Breast epithelium (tissue), 4 donors: ENCODE measurements at places on chromosomes 6 and 20.

DNA sequence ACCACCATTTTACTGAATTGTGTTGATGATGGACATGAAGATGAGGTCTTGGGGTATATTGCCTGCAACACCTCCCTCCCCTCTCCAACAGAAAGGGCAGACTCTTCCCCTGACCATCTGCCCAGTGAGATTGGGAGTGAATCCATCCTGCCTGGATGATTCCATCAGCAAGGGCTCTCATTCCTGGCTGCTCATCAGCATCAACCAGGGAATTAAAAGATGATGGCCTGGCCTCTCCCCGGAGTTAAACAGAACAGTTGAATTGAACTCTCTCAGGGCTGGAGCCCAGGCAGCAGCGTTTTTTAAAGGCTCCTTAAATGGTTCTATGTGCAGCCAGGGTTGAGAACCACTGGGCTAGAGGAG is 14.6 kb upstream of the MRPS18A start:
- DNase-seq: no peak

- no peak for DNase-seq
These were observed 116.2 kb upstream of the PRL start for GRCh38 chr6:22412994-22413393.

DNA sequence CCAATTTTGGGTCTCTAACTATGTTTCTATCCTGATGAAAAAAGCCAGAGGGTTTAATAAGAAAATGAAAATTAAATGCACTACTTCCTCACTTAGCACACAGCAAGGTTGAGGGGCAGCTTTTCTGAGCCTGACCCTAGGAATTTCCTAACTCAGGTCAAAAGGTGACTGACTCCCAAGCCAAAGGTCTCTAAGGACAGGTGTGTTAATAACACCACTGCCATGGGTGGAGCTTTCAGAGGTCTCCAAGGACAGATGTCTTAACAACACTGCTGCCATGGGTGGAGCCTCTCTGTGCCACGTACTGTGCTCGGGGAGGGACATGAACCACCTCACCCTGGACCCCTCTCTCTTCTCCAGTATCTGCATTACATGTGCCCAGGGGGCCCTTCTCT is 339.2 kb downstream of the PRKN start:
- DNase-seq: no peak

- DNase-seq: no peak
These were observed 12.1 kb downstream of the TRAPPC3L start for GRCh38 chr6:116533233-116533957.

- no peak for DNase-seq
These were observed 128.2 kb upstream of the BEND3 start for GRCh38 chr6:107243471-107243870.

DNA sequence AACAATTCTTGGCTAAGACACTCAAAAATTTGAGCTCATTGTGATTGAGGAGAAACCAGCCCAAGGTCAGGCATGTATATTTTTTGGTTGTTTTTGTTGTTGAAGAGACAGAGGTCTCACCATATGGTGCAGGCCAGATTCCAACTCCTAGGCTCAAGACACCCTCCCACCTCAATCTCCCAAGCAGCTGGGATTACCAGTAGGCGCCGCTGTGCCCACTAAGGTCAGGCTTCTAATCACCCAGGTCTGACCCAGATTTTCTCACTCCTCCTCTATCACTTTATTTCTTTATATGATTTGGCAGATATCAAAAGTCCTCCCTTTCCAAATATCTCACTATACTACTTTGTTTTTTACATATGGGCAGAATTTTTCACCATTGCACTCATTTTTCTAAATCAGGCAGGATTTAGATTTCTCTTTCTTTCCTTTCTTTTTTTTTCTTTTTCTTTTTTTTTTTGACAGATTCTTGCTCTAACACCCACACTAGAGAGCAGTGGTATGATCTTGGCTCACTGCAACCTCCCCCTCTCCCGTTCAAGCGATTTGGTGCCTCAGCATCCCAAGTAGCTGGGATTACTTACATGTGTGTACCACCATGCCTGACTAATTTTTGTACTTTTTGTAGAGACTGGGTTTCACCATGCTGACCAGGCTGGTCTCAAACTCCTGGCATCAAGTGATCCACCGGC is 1.7 kb upstream of the C6orf141 start:
- no peak for DNase-seq

DNA sequence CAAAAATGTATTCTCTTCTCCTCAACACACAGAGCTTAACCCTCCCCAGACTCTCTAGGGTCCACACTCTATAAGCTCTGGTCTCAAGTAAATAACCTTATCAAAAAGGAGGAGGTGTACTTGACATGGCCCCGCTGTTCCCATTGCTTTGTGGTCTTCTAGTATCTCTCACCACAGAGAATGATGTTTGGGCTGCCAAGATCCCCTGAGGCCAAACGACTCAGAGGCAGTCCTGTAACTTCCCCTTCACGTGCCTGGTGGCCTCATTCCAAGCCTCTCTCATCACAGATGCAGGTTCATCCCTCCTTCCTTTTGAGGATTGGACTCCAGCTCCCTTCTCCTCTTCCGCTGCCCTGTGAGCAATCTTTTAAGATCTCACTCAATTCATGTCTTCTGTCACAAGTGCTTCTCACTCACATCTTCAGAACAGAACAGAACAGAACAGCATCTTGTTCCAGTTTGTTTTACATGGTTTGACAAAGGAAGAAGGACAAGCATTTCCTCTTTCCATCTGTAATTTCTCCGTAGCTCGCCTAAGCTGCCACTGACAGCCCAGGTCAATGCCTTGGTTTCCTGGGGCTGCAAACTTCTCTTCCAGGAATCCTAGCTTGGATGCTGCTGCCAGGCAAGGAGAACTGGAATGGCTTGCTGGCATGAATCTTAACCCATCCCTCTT is 541.5 kb downstream of the CD83 start:
- no peak for DNase-seq

DNA sequence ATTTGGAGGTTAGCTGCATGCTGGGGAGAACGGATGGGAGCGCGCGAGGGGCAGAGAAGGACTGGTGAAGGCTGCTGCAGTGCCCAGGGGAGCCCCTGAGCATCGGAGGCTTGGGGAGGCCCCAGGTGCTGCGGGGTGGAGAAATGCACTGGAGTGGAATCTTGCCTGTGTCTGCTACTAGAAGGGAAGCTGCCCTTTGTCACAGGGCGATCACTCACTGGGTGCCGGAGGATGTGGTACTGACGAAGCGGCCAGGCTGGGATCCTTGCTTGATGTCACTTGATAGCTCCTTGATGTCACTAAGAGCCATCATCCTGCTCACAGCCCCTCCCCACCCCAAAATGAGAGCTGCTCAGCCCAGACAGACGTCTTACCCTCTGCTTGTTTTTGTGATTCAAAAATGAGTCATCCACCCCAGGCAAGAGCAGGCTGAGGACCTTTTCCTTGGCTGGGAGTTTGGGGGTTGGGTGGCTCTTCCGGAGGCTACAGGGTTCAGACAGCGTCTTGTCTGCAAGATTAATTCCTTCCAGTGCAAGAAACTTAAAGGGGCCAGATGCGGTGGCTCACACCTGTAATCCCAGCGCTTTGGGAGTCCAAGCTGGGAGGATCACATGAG is 62.6 kb upstream of the PMEPA1 start:
- DNase-seq: no peak

GRCh38 chr6:2353412-2354137 is 108.2 kb upstream of the GMDS start:
- DNase-seq: peak; percentile 63

GRCh38 chr6:133339543-133340384 is 98.6 kb downstream of the EYA4 start:
- no peak for DNase-seq

DNA sequence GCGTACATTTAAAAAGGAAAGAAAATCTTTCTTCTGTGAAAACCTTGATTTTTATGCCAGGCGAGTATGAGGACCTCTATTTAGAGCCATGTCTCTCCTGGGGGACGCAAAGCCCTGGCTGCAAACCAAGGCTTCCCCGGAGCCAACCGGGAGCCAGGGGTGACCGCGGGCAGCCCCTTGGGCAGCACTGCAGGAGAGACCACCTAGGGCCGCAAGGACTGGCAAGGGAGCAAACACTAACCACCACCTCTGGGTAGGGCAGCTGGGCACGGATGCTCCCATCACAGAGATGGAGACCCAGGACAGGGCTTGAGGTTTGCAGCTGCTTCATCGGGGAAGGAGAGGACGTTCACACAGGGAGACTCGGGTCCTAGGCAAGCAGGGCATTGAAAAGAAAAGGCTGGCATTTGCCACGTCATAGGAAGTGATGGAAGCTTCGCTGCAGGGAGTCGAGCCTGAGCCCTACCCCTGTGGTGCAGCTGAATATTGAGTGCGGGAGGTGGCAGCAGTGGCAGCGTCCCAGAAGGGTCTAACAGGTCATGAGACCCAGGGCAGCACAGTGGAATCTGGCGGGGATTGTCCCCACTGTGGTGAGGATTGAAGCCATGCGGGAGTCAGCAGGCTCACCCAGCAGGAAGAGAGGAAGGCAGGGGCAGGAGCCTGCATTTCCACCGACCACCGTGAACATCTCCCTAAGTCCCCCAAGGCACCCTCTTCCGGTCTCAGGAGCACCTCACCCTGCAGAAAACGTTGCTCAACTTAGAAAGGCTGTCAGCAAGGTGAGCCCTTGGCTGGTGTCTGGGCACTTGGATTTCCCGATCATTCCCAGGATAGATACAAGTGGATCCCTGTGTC is 156.2 kb upstream of the CST7 start:
- no peak for DNase-seq

GRCh38 chr6:20610636-20611370 is 76.5 kb downstream of the CDKAL1 start:
- no peak for DNase-seq

GRCh38 chr20:11677428-11677827 is 240.3 kb upstream of the BTBD3 start:
- DNase-seq: no peak

DNA sequence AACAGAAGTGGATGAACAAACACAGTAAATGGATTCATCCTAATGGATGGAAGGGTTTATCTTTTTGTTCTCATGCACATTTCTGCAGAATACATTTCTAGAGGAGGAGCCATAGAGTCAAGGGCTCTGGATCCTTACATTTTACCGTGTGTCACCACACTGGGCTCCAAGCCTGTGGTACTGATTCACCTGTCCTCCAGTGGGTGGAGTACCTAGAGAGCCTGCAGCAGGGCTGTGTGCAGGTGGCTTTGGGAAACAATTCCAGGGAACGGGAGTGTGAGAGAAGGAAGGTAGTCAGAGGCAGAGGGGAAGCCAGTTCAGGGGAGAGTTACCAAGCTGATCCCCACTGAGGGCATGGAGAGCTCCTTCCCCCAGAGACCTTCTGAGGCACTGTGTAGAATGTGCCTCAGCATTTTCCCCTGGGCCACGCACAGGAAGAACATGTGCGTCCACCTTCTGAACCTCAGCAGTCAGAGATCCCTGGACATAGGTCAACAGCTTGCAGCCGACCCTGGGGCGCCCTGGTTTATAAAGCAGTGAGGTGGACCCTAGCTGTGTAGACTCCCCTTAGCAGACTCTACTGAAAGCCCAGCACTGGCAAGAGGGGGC is 85.3 kb upstream of the SLC22A23 start:
- no peak for DNase-seq

- DNase-seq: no peak
These were observed 135.0 kb downstream of the FOXA2 start for GRCh38 chr20:22449188-22449973.

- DNase-seq: peak; percentile 87
These were observed 97.5 kb downstream of the PSMG4 start for GRCh38 chr6:3356056-3356823.

DNA sequence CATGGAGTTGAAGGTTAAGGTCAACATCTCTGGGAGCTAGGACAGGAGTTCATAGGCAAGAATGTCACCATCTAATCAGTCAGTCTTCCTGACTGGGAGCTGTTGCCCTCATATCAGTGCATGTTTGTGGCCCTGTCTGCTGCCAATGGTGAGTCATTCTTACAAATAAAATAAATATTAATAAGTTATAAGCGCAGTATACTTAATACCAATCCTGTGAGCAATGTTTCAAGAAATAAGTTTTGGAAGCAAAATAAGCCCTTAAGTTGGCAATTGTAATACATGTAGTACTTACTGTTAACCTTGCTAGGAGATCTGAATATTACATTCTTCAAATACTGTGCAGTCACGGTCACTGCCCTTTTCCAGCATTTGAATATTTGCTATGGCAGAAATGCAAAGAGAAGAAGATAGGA is 20.2 kb upstream of the MDGA1 start:
- DNase-seq: no peak

- no peak for DNase-seq
These were observed 246.1 kb upstream of the AFDN start for GRCh38 chr6:167580619-167580911.

DNA sequence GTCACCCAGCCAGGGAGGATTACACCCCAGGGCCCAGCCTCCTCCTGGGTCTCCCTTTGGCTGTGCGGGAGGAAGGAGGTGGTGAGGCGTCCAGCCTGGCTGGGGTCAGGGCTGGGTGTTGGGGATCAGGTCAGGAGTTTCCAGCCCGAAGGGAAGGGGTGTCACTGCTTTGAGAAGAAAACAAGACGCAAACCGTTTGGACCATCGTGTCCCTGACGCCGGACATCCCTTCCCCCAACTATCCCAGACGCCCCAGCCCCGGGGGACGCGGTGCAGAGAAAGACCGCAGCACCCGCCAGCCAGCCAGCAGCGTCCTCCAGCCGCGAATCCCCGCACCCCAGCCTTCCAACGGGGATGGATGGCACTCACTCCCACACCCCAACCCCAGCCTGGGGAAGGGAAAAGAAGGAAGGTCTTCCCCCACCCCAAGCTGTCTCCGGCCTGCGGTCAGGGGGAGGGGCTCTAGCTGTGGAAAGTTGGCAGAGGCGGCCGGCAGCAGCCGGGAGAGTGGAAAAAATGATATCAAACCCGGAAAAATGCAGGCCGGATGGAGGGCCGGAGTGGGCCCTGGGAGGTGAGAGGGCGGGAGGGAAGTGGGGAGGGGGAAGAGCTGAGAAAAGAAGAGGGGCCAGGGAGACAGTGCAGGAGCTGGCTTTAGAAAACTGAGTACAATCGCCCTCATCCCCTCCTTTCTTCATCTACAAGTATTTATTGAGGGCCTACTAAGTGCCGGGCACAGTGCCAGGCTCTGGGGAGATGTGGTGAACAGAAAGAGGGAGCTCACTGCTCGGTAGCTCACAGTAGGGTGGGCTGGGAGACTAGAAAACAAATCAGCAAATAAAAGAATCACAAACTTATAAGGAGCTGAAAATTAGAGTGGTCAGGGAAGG is 10.6 kb downstream of the REM1 start:
- no peak for DNase-seq

- DNase-seq: peak; percentile 53
These were observed 265.9 kb downstream of the DLL1 start for GRCh38 chr6:170024940-170025339.

DNA sequence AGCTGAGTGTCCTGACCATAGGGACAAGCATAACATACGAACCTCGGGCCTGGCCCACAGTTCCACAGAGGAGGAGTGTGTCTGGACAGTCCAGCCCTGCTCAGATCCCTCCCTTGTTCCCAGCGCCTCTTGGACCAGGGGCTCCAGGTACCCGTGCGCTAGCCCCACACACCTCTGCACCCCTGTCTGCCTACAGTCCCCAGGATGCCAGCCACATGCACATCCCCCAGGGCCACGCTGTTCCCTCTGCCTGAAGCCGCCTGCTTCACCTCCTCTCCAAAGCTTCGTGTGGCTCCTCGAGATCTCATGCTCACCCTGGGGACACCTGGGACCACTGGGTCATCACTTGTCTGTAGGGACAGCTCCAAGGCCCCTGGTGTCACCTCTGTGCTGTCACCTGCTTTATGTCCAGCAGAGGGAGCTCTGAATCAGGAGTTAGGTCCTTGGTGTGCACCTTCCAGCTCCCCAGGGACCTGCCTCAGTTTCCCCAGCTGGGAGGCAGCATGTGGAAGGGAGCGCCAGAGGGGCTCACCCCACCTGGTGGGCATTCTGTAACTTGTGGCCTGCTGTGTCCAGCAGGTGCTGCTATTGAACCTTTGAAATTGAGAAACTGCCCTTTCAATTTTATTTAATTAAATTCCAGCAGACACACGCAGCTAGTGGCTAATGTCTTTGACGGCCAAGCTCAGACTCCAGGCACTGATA is 7.3 kb upstream of the YTHDF1 start:
- DNase-seq: no peak
